ENCODE measurements at places on chromosomes 12 and 14.

DNA sequence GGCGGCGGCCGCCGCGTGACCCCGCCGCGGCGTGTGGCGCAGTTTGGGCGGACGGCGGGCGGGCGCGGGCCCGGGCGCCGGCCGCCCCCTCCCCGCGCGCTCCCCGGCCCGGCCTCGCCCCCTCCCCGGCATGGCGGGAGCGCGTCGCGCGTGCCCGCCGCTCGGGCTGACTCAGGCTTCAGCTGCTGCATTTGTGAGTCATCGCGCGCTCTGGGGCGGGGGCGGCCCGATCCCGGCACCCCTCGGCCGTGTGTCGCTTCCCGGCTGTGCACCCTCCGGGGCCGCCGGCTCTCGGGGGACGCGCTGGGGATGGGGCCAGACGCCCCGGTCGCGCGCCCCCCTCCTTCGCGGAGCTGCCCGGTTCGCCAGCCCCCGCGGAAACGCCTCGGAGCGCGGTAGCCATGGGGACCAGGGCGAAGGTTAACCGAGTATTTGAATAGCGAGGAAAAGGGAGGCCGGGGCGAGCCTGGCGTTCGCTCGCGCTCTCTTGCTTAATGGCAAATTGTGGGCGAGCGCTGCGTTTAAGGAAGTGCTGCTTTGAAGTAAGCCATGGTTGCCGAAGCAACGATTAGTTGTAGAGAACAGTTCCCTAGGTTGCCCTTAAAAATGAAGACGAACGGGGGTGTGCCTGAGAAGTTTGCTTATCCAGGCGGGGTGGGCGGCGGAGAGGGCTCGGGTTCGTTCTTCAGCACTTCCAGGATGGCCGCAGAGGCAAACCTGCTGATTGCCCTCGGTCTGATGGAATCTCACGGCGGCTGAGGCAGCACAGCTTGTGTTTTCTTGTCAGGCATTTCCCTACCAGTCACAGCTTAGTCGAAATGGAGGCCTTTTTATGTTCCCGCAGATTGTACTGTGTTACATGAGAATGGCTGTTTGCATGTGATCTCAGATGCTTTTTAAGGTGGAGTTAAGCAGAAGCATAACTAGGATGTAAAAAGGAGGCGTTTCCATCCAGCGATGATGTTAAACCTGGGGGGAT, 896 bp downstream of the EIF5 start:
- DNase-seq: peak; percentile 64

DNA sequence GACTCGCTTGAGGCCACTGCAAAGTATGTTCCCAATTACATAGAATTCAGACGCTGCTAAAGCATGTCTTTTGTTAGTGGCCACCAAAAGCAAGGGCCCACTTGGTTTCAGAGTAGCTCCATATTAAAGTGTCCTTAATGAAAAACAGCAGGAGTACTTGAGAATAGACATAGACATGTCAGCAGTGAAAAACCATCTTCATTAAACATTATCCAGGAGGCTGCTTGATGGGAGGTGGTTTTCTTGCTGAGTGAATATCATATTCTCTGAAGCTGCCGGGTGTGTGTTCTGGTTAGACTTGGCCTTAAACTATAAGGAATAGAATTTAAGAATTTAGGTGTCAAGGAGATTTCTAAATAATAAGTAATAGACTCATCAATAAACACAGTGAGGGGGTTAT, 79.5 kb upstream of the CCDC198 start:
- no peak for DNase-seq

DNA sequence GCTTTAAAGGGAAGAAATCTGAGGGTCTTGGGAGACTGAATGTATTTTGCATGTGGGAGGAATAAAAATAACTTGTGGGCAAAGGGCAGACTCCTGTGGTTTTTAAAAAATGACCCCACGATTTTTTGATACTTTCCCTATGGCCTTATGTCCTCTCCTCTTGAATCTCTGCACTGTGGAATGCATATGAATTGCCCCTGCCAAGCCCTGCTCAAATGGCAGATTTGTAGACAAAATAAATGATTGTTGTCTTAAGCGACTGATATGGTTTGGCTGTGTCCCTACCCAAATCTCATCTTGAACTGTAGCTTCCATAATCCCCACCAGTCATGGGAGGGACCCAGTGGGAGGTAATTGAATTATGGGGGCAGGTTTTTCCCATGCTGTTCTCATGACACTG, 223.8 kb downstream of the DACT1 start:
- no peak for DNase-seq

GRCh38 chr12:115988212-115988611, 289.3 kb downstream of the MED13L start:
- DNase-seq: no peak

DNA sequence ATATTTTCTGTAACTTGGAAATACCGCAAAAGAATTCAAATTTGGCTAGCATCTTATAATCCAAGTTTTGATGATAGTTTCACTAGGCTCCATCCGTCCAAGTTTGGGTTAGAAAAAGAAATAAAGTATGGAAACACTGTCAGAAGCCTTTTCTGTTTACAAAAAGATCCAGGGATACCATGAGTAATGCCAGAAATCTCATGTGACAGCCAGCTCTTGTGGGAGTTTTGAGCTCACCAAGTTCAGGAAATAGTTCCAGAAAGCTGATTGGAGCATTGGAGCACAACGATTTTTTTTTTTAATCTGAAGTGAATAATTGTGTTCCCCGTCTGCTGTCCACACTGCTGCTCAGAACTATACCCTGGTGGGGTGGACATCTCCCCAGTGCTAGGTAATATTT, 229.7 kb upstream of the NPAS3 start:
- no peak for DNase-seq

GRCh38 chr12:20212658-20213555, 155.4 kb upstream of the PDE3A start:
- no peak for DNase-seq

GRCh38 chr12:21296348-21296747, 38.4 kb downstream of the SLCO1A2 start:
- DNase-seq: no peak

- DNase-seq: no peak
Measured at GRCh38 chr12:64457032-64457431, 5.1 kb downstream of the TBK1 start.

- DNase-seq: no peak
Measured at GRCh38 chr12:115103884-115104883, 420.2 kb upstream of the TBX3 start.

DNA sequence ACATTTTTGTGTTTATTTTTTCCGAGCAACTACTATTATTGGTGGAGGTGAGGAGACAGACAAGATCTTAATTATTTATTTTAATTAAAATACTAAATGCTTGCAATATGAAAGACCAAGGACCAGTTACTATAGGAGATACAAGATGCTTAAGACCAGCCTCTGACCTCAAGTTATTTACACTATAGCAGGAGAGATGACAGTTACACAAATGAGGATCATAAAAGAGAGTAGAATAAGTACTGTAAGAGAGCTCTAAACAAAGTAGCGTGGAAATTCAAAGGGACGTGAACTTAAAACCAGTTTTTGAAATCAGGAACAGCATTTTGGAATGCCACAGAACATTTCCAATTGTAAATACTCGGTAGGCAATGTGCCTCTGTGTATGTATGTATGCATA, 128.0 kb upstream of the ATF1 start:
- no peak for DNase-seq

DNA sequence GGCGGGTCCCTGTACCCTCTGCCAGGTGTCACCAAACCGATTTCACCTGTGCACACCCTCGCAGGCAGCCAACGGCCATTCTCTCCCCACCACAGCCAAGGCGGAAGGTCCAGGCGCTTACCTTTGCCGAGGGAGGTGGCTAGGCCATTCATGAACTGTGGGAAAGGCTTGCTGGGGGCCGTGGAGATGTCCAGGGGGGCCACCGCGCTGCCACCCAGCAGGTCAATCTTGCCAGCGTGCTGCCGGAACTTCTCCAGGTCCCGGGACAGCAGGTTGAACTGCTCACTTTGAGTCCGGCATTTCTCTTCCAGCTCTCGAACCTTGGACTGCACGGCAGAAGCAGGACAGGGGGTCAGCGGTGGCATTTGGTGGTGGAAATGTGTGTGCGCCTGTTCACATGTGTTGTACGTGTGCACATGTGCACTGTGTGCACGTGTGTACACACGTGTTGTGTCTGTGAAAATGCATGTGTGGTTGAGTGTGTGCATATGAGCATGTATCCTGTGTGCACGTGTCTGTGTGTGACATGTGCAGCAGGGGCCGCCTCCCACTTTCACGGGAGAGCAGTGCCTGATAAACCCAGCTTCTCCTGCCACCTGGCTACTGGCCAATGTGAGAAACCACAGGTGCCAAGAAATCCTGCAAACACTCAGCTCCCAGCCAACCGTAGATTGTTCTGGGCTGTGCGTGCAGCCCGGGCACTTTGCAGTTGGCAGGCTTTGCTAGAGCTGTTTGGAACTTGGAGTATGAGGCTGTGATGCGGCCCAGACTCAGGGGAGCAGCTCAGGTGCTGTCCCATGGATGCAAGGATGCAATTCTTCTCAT, 118.9 kb downstream of the PIWIL1 start:
- DNase-seq: no peak

DNA sequence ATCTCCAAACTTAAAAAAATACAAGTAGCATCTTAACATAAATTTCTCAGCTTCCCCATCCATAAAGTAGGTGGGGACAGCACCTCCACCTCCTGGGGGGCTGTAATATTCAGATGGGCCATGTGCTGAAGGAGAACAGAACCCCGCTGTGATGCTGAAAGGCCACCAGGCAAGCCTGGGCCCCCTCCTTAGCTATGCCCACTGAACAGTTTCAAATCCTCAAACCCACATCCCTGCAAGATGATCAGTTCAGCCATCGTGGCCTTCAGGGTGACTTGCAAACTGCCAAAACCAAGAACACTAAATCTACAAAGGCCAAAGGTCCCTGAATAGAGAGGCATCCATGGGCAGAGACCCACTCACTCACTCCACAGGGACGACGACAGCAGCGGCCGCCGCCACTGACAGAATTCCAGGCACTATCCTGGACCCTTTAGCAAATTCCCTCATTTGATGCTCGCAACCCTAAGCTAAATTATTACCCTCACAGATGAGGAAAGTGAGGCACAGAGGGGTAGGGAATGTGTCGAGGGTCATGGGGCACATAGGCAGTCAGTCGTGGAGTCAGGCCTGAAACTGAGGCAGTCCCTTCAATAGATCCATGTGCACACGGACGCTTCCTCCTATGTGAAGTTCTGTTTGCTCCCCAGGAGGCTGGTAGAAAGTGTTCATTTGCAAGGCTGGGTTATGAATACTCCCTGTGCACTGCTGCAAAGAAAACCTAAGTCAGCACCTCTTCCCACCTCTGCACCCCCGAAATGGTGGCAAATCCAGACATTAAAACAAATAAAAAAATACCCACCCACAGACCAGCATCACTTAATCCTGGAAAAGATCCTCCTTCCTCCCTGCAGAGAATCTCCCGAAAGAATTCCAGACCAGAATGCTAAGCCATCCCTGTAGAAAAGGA, 5.9 kb downstream of the ITPK1 start:
- no peak for DNase-seq

DNA sequence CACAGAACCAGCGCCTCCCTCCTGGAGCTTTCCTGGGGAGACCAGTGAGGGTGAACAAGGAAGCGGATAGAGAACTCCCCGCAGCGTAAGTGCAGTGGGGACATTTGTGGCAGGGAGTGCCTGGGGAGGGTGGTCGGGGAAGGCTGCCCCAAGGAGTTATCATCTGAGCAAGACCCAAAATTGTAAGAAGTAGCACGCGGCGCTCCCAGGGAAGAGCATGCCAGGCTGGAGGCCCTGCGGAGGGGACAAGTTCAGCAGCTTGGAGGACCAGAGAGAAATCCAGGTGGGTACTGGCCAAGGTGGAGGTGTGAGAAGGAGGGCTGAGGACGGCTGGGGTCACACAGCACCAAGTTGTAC, 46.2 kb upstream of the RIMBP2 start:
- DNase-seq: no peak

DNA sequence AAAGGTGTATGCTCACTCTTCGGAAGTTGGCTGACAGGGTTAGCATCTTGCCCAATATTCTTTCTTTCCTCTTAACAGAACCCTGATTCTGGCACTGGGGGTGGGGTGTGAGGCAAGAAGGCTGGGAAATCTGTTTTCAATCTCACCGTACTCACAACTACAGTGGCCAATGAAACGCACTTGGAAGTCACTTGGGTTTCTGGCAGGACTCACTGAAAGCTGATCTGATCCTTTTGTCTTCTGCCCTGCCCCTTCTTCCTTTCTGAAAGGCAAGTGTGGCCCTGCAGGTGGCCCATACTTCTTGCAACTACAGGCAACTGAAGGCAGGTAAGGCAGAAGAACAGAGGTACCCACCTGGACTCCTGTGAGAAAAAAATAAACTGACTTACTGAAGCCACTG, 106.9 kb downstream of the STXBP6 start:
- no peak for DNase-seq

GRCh38 chr12:42793166-42793565, 203.6 kb upstream of the PRICKLE1 start:
- no peak for DNase-seq

DNA sequence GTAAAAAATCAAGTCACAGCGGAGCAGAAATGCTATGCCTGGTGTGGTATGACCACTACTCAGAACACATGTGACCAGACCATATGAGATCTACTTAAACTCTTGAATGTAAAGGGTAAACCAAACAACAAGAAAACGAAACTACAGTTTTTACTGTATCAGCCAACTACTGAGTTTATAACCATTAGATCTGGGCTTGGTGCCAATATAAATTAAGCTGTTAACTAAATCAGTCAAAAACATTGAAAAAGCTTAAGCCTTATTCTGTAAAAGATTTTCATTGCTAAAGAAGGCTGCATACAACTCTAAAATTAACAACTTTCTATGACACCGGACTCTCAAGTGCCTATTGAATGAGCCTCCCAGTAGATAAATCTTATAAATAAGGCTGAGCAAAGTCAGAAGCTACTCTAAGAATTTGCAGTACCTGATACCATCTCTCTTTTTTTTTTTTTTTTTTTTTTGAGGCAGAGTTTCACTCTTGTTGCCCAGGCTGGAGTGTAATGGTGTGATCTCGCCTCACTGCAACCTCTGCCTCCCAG, 35.4 kb downstream of the SPTLC2 start:
- peak; percentile 77 for DNase-seq

DNA sequence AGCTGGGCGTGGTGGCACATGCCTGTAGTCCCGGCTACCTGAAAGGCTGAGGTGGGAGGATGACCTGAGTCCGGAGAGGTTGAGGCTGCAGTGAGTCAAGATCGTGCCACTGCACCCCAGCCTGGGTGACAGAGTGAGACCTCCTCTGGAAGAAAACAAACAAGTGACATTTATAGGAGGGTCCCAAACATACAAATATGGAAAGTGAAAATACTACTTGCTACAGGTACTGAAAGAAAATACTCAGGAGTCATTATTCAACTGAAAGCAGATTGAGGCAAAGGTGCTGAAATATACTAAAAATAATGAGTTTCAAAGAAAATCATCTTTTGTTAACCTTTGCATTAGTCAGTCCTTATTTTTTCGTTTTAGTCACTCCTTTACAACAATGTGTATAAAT, 53.5 kb downstream of the ETV6 start:
- DNase-seq: no peak

All from NCI-H2227 treated with DMSO at 0.1 percent for 48 hours (cell line).